Vagina (tissue), 2 donors: ENCODE measurements at places on chromosomes 7 and 10.

- DNase-seq: no peak
These were observed 48.2 kb upstream of the DPYSL4 start for GRCh38 chr10:132138596-132138995.

GRCh38 chr7:117718116-117718835 is 155.0 kb downstream of the CTTNBP2 start:
- no peak for DNase-seq

- DNase-seq: no peak
These were observed 76.0 kb upstream of the IL6 start for GRCh38 chr7:22651036-22651435.

- DNase-seq: no peak
These were observed 134.1 kb downstream of the FZD1 start for GRCh38 chr7:91398341-91398740.

DNA sequence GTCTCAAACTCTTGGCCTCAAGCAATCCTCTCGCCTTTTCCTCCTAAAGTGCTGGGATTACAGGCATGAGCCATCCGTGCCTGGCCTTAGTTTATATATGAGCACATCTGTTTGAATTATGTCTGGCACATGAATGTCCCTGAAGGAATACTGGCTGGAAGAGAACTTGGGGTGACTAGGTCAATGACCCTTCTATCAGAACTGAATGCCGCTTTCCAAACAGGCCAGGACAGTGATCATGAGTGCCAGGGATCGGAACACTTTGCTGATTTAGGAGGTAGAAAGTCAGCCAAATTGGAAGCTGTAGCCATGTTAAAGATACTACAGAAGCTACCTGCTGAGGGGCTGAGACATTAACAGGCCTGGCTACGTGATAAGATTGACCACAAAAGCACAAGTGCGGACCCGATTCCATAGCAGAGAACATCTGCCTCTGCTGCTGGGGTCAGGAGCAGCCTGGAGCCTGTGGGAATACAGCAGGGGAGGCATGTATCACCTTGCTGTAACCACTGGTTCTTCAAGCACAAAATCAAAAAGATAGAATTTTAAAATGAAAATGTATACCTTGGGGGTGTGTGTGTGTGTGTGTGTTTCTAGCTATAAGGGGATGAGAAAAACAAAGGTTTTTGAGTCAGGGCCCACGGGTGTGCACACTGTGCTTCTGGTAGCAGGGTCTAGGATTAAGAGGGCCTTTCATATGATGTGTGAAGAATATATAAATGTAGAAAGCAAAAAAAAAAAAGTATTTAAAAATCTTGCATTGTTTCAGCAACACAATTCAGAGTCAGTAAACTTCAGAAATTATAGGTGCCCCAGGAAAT is 293.7 kb downstream of the BBS9 start:
- no peak for DNase-seq

- no peak for DNase-seq
These were observed 30.1 kb downstream of the OSBPL3 start for GRCh38 chr7:24949884-24950283.

DNA sequence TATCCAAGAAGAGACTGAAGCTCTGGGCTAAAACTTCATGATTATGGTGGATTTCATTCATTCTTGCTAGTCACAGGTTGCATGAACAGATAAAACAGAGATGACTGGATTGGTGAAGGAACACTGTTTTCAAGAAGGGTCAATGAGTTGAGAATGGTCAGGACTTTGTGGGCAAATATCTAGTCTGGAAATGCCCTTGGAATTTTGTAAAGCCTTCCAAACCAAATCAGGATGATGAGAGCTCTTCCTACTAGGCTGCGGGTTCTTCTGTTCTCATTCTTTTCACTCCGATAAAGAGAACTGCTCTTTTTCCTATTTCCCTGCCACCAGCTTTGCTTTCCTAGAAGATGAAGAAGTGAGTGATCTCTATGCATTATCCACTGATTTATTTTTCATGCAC is 171.4 kb downstream of the ARID5B start:
- DNase-seq: no peak

GRCh38 chr7:137975768-137976167 is 26.1 kb downstream of the CREB3L2 start:
- no peak for DNase-seq

DNA sequence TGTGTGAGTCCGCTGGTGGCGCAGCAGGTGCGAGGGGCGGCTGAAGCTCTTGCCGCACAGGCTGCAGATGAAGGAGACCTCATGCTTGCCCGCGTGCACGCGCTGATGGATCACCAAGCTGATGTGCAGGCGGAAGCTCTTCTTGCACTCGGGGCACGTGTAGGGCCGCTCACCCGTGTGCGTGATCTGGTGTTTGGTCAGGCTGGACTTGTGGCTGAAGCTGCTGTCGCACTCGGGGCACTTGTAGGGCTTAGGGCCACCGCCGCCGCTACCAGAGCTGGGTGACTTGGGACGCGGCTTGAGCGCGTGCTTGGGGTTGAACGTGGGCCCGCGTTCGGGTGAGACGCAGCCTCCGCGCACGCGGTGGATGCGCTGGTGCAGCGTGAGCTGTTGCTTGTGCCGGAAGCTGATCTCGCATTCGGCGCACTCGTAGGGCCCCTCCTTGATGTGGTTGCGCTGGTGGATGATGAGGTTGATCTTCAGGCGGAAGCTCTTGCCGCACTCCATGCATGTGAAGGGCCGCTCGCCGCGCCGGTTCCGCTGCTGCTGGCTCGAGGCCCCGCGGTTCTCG is 28.7 kb downstream of the ZNF777 start:
- DNase-seq: no peak

GRCh38 chr7:137925754-137926153 is 76.1 kb downstream of the CREB3L2 start:
- no peak for DNase-seq

GRCh38 chr7:5094641-5095040 is 49.0 kb downstream of the RBAK start:
- DNase-seq: no peak

DNA sequence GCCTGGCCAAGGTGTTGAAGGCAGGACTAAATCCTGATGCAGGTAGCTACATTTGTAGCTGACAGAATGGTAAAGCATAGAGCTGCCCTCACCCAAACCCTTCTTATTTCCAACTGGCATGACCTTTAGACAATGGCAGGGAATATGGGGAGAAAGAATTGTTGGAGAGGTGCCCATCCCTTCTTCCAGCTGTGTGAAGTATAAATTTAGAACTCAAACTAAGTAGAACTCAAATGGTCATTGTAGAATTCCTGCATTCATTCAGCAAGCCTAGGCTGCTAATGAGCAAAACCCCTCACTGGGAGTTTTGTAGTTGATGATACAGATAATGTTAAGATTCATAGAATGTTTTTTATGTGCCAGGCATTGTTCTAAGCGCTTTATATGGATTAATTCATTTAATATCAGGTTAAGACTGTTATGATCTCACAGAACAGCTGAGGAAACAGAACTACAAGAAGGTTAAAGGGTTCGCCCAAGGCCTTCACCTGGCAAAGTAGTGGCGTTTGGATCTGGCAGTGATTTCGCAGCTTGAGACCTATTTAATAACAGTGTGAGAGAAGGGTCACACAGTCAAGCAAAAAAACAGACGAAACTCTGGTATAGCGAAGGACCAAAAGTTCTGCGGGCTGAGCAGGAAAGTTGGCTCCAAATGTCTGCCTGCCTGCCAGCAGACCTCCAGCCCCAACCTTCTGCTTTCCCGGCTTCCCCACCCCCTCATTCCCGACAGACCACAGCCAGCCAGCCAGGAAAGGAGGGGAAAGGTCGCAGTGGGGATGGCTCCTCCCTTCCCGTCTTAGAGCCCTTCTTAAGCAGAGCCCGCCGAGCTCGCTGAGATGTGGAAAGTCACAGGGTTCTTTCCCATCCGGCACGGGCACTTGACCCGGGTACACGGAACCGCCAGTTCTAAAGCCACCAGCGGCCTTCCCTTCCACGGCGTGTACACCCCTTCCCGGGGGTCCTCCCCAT is 1.6 kb upstream of the HILPDA start:
- DNase-seq: peak; percentile 94

- DNase-seq: no peak
These were observed 212.7 kb upstream of the FAM3C start for GRCh38 chr7:121608785-121609184.

DNA sequence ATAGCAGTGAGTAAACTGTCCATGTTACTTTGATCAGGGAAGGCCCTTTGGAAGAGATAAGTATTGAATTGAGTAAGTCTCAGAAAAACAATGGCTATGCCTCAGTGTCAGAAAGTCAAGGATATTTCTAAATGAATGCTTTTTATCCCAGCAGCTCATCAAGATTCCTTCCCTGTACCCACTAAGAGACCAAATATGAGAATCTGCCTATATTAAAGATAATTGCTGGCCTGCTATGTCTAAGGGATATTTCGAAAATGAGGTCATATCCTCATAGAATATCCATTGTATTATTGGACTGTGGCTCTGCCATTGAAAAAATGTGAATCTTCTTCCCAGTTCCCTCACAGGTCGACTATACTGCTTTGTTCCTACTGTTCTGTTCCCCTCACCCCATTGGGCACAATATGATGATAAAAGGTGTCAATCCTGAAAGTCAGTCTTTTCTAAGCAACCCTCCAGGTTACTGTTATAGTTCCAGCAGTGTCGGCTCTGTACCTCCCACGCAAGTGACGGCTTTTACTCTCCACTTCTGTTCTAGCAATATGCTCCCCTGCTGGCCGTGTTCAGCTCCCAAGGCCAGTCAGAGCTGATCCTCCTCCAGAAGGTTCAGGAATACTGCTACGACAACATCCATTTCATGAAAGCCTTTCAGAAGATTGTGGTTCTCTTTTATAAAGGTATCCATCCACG is 51.7 kb downstream of the BZW2 start:
- DNase-seq: no peak

- no peak for DNase-seq
These were observed 60.0 kb downstream of the CHN2 start for GRCh38 chr7:29254591-29254990.

DNA sequence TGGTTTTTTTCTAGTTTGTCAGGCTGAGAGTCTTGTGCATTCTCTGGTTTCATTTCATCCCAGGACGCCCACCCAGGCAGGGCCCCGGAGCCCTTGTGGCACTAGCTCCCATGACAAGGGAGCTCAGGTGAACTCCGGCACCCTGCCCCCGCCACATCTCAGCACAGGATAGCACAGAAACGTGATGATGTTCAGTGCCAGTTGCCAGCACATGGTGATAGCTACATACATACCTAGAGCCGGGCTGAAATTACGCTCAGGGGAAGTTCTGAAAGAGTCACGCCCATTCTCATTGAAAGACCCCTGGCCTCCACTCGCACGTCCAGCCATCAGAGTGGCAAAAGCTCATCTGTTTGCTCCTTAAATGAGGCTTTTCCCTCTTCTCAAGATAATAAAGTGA is 273.7 kb downstream of the PTPRN2 start:
- DNase-seq: no peak

DNA sequence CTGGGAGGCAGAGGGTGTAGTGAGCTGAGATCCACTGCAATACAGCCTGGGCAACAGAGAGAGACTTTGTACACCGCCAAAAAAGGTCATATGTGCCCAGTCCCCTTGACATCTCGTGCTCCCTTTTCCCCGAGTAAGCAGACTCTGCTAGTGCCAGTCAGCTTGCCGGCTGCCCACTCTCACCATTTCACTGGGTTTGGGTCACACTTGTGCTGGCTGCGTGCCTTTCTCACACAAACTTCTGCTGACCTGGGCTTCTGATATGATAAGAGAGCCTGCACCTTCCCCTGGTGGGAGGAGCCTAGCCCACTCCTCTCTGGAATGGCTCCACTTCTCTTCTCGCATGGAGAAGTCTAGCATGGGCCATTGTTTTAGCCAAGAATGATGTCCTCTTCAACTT is 53.4 kb downstream of the MPP7 start:
- no peak for DNase-seq

- no peak for DNase-seq
These were observed 84.6 kb upstream of the CACUL1 start for GRCh38 chr10:118839348-118839747.

GRCh38 chr7:112263519-112263918 is 57.0 kb downstream of the ZNF277 start:
- DNase-seq: no peak

GRCh38 chr10:104928734-104929133 is 287.6 kb downstream of the SORCS3 start:
- no peak for DNase-seq

DNA sequence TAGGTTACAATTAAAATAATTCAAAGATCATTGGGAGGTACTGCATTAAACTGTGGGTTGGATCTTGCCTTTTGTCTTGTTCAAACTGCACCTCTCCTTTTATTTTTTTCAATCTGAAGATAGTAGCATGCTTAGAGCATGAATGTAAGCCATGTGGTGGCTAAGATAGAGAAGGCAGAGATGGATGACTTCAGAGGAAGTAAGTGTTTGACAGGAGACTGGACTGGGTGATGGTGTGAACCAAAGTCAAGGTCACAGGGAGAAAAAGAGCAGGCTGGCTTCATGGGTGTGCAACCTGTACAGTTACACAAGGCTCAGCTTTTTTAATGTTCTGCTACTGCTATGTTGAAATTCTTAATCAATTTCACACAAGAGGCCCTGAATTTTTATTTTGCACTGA is 85.6 kb downstream of the ZEB1 start:
- no peak for DNase-seq

- no peak for DNase-seq
These were observed 23.2 kb downstream of the CALCR start for GRCh38 chr7:93551063-93551895.

DNA sequence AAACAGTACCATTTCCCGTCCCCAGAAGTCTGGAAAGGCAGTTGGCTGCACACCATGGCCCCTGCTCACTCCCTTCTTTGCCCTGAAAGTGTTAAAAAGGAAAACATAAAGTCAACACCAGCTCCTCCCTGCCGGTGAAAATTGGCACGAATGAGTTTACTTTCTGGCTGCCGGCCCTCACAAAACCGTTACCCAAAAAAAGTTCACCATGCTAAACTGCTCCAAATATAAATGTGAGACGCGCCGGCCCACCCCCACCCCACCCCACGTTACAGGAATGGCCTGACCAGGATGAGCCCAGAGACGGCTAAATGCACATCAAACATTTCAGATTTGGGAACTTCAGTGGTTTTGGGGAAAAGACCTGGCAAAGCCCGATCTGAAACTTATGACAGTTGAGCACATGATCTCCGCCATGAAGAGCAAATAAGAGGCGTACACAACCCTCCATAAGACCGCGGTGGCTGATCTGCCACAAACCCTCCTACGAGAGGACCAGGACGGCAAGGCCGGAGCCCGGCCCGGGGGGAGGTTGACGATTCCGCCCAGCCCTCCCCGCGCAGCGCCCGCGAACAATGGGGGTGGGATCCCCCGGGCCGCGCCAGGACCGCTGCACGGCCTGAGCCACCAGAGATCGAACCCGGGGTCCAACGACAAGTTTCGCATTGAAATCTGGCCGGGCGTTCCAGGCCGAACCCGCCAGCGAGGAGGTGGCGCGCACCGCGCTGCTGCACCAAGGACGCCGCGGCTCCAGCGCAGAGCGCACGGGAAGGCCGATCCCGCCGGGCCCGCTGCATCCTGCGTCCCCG is 952 bp downstream of the DIP2C start:
- DNase-seq: no peak

DNA sequence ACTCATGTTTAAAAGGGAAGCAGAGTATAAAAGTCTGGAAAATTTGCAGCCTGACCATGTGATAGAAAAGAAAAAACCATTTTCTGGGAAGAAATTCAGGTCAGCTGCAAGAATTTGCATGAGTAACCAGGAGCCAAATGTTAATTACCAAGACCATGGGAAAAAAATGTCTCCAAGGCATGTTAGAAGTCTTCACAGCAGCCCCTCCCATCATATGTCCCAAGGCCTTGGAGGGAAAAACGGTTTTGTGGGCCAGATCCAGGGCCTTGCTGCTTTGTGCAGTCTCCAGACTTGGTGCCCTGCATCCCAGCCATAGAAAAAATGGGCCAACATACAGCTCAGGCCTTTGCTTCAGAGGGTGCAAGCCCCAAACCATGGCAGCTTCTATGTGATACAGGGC is 1019.6 kb upstream of the SORCS1 start:
- no peak for DNase-seq

GRCh38 chr7:130593033-130593432 is 75.5 kb downstream of the COPG2 start:
- DNase-seq: no peak
